ENCODE measurements at places on chromosomes 5 and 9.

- DNase-seq, result no peak
Observed at GRCh38 chr5:142542906-142543305, 143.0 kb downstream of the FGF1 start.

GRCh38 chr5:158756871-158757270 is 342.8 kb downstream of the EBF1 start:
- no peak for DNase-seq

DNA sequence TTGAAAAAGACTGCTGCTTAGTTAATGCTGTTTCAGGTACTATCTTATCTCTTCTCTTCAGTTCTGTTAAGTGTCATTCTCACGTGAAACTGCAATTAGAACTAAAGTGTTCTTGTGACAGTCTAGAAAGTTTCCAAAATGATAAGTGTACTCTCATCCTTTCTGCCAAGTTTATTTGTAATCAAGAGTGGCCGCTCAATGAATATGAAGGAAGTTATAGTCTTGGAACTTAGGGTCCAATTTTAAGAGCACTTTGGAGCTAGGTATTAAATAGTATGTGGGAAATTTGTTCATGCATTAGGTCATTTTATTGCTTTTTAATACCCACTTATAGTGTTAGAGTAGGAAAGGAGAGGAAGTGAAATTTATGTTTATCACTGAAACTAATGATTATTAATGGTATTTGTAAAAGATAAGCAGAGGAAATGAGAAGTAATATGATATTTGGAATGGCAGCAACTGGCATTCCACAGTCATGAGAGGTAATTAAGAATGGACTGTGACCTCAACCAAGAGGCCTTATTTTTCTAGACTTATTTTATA is 20.4 kb downstream of the XRCC4 start:
- DNase-seq, result no peak

GRCh38 chr5:163569284-163569683 is 63.9 kb downstream of the MAT2B start:
- DNase-seq, result no peak

DNA sequence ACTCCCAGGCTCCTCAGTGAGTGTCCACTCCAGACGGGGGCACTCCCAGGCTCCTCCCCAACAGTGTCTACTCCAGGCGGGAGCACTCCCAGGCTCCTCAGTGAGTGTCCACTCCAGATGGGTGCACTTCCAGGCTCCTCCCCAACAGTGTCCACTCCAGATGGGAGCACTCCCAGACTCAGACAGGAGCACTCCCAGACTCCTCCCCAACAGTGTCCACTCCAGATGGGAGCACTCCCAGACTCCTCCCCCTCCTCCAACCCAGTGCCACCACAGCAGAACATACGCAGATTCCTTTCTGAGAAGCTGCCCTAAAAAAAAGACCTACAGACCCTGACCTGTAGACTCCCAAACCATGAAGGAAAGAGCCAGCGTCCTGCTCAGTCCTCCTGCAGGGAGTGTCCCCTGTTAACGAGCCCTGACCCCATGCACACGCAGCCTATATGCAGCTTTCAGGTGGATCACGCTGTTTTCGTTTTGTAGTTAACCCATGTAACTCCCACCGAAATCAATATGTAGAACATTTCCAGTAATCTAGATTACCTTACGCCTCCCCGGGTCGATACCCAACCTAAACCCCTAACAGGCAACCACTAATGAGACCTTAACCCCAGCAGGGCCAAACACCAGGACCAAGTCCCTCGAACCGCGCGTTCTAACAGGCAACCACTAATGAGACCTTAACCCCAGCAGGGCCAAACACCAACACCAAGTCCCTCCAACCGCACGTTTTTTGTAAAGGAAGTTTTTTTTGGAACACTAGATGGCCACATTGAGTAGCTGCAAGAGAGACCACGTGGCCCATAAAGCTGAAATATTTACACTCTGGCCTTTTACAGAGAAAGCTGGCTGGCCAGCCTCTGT is 15.7 kb downstream of the PNPLA7 start:
- DNase-seq, result no peak

GRCh38 chr5:153445875-153446579 is 44.4 kb upstream of the GRIA1 start:
- DNase-seq, result no peak

- no peak for DNase-seq
Observed at GRCh38 chr5:163963881-163964280, 458.5 kb downstream of the MAT2B start.

DNA sequence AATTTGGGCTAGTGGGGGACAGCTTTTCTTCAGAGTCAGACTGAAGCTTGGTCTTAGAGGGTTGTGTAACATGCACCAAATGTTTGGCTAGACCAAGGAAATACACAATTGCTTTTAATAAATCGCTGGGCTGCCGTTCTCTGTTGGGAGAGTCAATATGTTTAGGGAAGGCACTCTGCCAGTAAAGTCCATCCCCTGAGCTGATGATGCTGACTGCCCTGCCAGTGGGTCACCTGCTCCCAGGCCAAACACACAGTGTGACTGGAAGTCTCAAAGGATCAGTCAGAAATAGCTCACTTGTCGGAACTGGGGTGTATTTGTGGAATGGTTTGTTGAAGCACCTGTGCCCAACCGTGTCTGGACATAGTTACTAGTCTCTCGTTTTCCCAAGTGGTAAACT is 17.9 kb upstream of the ZNF474 start:
- no peak for DNase-seq

DNA sequence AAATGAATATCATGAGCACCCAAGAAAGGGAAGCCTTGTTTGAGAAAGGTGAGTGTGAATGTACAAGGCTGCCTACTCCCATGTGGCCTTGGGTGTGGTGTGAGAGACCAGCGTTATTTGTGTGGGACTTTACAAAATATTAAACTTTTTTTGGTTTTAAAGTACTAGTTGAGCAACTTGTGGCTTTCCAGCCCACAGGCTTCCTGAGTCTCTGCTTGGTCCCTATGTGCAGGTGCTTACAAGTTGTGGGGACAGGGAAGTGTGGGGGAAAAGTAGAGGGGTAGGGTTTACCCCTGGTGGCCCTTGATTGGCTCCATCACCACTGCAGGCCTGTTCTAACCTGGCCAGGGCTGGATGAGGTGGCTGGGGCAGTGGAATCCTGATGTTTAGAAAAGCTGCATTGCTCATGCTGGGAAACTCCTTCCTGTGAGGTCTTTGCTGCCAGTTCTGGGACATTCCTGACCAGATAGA is 19.7 kb downstream of the PTTG1 start:
- no peak for DNase-seq

- no peak for DNase-seq
Observed at GRCh38 chr9:117750401-117750800, 46.2 kb downstream of the TLR4 start.

GRCh38 chr5:100755435-100755834 is 147.6 kb downstream of the ST8SIA4 start:
- no peak for DNase-seq
